Occipital lobe (tissue), 3 donors: ENCODE measurements at places on chromosomes 13 and 19. TPM values are rescaled to one million over a fixed set of nuclear protein-coding genes. Genes with fewer than 3 reads are reported as not detected.

The PSG7 gene
- not detected for total RNA-seq

The DUS3L gene
- total RNA-seq: 13.3 TPM

The FFAR3 gene
- total RNA-seq: not detected

The CACNG7 gene
- total RNA-seq: 10.9 TPM

The ANGPTL4 gene
- 0.94 TPM for total RNA-seq

The SGTA gene
- total RNA-seq: 24.2 TPM

The RGS9BP gene
- 0.78 TPM for total RNA-seq

The LPAR2 gene
- total RNA-seq: 13.3 TPM

The C5AR1 gene
- total RNA-seq: 0.16 TPM

The UNC13A gene
- 29.6 TPM for total RNA-seq

The KLHL1 gene
- total RNA-seq: 106 TPM

The ATP4A gene
- not detected for total RNA-seq

The SHD gene
- total RNA-seq: 0.94 TPM

The C13orf42 gene
- not detected for total RNA-seq

The NCLN gene
- total RNA-seq: 11.9 TPM

The ZNF865 gene
- total RNA-seq: 1.2 TPM

The RFPL4AL1 gene
- total RNA-seq: not detected

The CEACAM7 gene
- total RNA-seq: not detected

The ZNF584 gene
- total RNA-seq: 14.3 TPM

The STXBP2 gene
- 3.0 TPM for total RNA-seq

The CELF5 gene
- 51.6 TPM for total RNA-seq

The SERPINE3 gene
- 0.16 TPM for total RNA-seq

The SBNO2 gene
- total RNA-seq: 4.2 TPM

The FGF22 gene
- 0.62 TPM for total RNA-seq

The CACNG6 gene
- 0.47 TPM for total RNA-seq

The ANKLE1 gene
- 0.94 TPM for total RNA-seq

The STOML3 gene
- 0.16 TPM for total RNA-seq

The ZNF723 gene
- not detected for total RNA-seq

The ZNF793 gene
- total RNA-seq: 51.3 TPM

The CD177 gene
- total RNA-seq: 2.3 TPM

The C19orf25 gene
- total RNA-seq: 18.6 TPM

The SYNE4 gene
- total RNA-seq: not detected
